ENCODE measurements at places on chromosomes 13 and 19.

DNA sequence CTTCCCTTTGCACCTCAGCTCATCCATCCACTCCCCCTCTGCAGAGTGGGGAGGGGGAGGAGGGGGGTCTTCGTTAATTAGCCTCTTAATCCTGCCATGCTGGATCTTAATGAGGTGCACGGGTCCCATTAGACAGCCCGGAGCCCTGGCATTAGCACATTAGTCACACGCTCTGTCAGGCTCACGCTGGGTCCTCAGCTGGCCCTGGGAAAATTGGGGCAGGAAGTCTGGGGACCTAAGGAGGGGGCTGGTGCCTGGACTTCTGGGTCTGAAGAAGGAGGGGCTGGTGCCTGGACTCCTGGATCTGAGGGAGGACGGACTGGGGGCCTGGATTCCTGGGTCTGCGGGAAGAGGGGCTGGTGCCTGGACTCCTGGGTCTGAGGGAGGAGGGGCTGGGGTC is 444 bp upstream of the NCCRP1 start:
- DNase-seq = no peak

DNA sequence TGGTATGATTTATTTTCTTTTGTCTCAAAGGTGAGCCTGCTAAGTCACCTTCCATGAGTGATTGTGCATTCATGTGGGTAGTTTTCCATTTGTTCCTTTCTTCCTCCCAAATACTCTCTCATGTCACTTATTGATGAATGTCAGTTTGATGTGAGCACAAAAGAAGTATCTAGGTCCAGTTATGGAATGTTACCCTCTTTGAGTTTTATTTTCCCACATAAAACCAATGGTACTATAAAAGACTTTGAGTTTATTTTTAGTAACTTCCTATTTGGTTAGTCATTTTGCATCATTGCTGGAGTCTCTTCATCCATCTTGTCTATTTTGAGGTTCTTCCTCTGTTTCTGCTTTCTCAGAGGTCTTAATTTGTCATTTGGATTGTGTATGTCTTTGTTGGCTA is 321.3 kb downstream of the GPC6 start:
- DNase-seq = no peak

- no peak for DNase-seq
These were observed 61.6 kb upstream of the PCDH17 start for GRCh38 chr13:57569986-57570385.

DNA sequence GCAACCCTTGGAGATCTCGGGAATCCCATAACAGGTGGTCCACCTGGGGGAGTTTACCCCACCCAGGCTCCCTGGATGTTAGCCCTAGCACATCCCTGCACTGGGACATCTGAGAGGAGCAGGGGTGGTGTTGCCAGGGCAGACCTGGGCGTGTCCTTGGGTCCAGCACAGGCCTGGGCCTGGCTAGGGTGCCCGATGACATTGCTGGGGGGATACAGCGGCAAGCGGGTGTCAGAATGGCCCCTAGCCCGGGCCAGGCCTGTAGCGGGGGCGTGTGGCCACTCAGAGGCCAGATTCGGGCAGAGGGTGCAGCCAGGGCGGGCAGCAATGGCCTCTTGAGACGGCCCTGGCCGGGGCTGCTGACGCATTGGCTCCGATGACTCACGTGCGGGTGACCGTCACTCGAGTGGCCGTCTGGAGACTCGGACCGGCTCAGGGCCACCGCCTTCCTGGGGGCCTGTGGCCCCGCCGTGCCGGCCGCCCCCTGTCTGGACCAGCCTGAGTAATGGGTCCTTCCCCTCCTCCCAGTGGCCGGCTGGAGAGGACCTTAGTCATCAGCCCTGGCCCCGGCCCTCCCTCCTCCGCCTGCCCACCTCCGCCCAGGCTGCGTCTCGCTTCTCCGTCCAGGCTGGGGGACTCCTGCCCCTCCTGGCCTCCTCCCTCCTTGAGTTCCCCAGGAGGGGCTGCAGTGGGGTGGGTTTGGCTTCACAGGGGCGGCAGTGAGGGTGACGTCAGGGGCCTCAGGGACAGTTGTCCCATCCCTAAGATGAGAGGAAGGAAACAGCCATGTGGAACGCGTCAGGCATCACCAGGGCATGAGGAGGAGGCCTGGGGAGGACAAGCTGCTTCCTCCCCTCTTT is 23.2 kb upstream of the CRTC1 start:
- DNase-seq = no peak

GRCh38 chr13:101384929-101385328 is 31.4 kb downstream of the NALCN start:
- DNase-seq = no peak

DNA sequence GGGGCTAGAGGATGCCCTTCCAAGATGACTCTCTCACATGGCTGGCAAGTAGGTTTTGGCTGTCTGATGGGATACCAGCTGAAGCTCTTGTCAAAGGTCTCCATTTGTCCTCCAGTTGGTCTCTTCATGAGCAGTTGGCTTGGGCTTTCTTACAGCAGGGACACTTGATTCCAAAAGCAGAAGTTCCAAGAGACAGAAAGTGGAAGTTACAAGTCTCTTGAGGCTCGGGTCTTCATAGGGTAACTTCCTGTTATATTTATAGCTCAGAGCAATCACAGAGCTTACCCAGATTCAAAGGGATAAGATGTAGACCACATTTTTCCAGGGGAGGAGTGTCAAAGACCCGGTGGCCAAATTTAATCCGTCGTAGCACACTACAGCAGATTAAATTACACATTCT is 440.0 kb downstream of the RFC3 start:
- DNase-seq = no peak

GRCh38 chr19:13835791-13836723 is 40.8 kb downstream of the ZSWIM4 start:
- DNase-seq = no peak

DNA sequence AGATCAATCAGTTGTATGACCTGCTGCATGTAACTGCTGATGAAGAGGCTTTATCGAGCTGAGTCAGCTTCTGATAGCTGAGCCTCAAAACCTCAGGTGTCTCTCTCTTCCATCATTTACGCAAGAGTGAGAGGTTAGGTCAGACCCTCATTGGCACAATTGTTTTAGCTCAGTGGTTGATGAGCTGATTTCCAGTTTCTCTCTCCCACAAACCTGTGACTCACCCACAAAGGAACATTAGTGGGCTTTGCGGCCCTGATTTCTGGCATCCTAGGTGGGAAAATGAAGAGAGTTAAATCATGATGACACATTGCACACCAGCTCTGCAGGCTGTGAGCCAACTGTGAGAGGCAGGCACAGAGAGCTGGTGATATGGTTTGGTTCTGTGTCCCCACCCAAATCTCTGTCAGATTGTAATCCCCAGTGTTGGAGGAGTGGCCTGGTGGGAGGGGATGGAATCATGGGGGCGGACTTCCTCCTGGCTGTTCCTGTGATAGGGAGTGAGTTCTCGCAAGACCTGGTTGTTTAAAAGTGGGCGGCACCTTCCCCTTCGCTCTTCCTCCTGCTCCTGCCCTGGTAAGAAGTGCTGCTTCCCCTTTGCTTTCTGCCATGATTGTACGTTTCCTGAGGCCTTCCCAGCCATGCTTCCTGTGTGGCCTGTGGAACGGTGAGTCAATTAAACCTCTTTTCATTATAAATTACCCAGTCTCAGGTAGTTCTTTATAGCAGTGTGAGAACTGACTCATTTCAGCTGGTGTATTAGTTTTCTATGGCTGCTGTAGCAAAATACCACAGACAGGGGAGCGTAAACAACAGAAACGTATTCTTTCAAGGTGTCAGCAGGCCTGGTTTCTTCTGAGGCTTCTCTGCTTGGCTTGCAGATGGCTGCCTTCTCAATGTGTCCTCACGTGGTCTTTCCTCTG is 33.5 kb upstream of the TMTC4 start:
- DNase-seq = no peak

- DNase-seq = no peak
These were observed 10.8 kb upstream of the CCDC97 start for GRCh38 chr19:41299046-41299754.

- DNase-seq = no peak
These were observed 4.6 kb downstream of the SAFB start for GRCh38 chr19:5627395-5627904.

DNA sequence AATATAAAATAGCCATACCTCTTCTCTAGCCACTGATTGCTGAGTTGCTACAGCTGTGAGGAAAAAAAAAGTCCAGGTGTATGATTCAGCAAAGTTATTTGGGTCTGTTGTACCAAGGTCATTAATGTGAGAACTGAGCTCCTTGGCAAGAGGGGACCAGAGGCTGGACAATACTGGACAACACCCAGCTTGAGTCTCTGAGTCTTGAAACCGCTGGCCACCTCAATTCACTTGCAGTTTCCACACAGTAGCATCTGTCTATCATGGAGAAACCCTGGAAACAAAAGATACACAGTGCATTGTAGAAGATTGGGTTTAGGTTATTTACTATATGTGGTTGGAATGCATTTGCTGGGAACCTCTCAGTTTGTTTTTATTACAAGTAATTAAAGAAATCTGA is 60.4 kb downstream of the WDFY2 start:
- no peak for DNase-seq

GRCh38 chr13:71339005-71339404 is 528.0 kb downstream of the DACH1 start:
- DNase-seq = no peak

DNA sequence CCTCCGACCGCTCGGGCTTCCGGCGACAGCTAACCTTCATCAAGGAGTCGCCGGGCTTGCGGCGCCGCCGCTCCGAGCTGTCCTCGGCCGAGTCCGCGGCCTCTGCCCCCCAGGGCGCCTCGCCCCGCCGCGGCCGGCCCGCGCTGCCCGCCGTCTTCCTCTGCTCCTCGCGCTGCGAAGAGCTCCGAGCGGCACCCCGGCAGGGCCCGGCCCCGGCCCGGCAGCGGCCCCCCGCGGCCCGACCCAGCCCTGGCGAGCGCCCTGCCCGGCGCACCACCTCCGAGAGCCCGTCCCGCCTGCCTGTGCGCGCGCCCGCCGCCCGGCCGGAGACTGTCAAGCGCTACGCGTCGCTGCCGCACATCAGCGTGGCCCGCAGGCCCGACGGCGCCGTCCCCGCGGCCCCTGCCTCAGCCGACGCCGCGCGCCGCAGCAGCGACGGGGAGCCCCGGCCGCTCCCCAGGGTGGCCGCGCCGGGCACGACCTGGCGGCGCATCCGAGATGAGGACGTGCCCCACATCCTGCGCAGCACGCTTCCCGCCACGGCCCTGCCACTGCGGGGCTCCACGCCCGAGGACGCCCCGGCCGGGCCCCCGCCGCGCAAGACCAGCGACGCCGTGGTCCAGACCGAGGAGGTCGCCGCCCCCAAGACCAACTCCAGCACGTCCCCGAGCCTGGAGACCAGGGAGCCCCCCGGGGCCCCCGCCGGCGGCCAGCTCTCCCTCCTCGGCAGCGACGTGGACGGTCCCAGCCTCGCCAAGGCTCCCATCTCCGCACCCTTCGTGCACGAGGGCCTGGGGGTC is 9.6 kb downstream of the C19orf25 start:
- no peak for DNase-seq

DNA sequence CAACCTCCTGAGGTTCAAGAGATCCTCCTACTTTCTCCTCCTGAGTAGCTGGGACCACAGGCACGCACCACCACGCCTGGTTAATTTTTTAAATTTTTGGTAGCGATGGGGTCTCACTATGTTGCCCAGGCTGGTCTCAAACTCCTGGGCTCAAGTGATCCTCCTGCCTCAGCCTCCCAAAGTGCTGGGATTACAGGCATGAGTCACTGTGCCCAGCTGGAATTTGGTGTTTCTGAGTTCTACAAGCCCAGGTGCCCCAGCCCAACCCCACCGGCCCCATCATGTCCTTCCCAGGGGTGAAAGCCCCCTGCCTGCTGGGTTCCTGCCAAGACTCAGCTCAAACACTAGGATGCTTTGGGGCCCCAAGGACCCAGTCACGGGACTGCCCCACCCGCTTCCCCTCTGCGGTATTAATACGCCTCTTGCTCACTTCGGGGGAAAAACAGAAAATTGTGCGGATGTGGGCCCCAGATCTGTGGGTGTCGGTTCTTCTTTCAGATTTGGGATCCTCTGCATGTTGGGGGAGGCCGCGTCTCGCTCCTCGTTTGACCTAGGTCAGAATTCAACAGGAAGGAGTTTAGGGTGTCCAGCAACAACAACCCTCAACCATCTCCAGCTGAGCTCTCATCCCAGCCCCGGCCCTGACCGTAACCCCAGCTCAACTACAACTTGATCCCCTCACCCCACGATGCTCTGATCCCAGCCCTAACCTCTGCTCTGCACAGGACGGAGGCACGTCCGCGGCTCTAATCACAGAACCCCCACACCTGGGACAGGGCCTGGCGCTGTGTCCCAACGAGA is 3.7 kb upstream of the FCER2 start:
- peak; percentile 48 for DNase-seq

- DNase-seq = no peak
These were observed 2.9 kb downstream of the CEBPG start for GRCh38 chr19:33376423-33376822.
